ENCODE measurements at places on chromosomes 3 and 15.

DNA sequence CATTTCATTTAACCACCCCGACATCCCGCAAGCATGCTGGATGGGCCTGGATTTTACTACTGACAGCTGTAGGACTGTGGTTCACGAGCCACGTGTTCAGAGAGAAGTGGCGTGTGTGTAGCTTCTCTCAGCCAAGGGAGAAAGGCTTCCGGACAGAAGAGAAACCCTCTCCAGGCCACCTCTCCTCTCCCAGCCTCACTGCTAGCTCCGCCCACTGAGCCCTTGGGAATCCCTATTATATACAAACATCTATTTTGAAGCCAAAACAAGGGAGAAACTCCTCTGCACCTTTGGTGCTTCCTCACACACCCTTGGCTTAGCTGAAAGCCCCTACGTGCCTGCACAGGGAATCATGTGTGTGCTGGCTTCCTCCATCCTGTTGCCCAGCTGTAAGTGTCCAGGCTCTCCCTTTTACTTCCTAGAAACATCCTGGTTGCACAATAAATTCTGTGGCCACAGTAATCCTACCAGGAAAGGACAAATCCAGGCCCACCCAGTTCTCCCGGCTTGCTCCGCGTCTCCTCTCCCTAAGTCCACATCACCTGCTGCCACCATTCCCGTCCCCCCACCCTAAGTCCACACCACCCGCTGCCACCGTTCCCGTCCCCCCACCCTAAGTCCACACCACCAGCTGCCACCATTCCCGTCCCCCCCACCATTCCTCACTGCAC, 30.5 kb downstream of the PCSK6 start:
- no peak for DNase-seq

GRCh38 chr3:187737368-187738070, 7.7 kb downstream of the BCL6 start:
- no peak for DNase-seq

DNA sequence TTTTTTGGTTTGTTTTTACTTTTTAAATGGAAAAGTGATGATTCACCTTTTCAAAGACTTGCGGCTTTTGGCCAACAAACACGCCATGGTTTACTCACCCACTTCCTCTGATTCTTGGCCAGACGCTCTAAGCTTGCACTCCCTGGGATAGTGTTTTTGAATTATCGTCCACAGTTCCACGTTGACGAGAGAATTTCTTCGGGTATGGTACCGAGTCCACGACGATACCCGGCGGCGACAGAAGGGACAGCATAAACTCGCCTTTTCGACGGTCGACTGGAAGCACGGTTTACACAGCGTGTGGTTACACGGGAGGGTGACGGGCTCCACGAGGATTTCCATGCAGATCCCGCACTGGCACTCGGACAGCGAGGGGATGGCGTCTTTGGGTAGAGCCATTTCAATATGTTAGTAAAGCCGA, 783 bp downstream of the RNF168 start:
- peak; percentile 22 for DNase-seq

- peak; percentile 23 for DNase-seq
These were observed 38.3 kb downstream of the SCAPER start for GRCh38 chr15:76866716-76867321.

- peak; percentile 54 for DNase-seq
These were observed 28.7 kb downstream of the SIDT1 start for GRCh38 chr3:113560831-113561623.

- no peak for DNase-seq
These were observed 98.0 kb upstream of the FAM174B start for GRCh38 chr15:92753591-92753990.

- no peak for DNase-seq
These were observed 62.9 kb downstream of the SLC28A2 start for GRCh38 chr15:45314960-45315359.

DNA sequence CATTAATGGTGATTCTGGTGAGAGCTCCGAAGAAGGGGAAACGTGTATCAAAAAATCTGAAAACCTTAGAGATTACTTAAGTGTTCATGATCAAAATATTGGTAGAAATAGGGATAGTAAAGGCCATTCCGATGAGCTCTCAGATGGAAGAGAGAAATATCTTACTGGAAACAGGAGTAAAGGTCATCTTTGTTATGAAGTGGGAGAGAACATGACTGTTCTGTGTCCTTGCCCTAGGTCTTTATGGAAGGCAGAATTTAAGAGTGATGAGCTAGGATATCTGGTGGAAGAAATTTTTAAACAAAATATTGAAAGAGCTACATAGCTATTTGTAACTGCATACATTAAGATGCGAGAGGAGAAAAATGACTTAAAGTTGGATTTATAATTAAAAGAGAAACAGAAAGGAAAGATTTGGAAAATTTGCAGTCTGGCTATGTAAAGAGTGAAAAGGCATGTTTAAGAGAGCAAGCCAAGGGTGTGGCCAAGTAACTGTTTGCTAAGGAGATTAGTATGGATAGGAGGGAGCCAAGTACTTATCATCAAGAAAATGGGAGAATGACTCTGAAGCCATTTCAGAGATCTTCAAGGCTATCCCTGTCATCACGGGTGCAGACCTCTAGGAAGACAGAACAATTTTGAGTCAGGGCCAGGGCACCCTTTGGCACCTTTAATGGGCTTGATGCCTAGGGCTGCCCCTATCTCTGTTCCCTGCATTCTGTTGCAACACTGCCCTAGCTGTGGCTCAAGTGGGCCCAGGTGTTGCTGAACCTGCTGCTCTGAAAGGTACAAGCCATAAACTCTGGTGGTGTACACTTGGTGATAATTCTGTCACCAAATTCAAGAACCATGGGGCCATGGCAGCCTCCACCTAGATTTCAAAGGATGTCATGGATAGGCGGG, 27.3 kb downstream of the SLMAP start:
- no peak for DNase-seq

DNA sequence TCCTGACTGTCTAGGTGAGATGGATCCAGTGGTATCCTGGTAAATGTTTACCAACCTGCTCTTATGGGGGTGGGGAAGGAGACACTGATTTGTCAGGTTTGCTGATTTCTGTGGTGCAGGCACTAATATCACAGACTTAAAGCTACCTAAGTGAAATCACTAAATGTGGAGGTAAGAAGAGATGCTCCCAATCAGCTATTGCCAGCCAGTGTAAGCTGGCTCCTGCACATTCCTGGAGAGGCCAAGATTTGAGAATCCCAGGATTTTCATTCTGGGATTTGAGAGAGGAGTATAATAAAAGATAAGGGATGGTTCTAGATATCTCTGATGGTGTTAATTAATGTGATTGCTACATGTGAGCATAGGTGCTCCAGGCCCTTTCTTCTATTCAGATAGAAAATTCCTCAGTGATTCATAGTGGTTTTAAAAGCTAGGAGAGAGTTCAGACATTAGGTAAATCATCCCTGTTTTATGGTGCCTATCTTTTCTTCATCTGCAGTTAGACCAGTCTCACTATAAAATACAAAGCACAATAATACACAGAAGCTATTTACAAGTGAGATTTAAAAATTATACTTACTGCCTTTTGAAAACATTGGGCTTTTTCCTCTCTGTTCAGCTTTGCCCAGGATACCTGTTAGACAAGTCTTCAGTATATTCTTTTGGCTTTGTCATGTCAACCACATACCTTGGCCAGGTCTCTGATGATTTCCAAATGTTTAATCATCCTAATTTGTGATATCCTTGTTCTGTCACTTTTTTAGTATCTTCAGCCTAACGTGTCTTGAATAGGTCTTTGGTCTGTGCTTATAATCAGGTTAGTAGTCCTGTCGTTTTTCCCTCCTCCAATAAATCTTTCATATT, 90.9 kb downstream of the MBNL1 start:
- no peak for DNase-seq

DNA sequence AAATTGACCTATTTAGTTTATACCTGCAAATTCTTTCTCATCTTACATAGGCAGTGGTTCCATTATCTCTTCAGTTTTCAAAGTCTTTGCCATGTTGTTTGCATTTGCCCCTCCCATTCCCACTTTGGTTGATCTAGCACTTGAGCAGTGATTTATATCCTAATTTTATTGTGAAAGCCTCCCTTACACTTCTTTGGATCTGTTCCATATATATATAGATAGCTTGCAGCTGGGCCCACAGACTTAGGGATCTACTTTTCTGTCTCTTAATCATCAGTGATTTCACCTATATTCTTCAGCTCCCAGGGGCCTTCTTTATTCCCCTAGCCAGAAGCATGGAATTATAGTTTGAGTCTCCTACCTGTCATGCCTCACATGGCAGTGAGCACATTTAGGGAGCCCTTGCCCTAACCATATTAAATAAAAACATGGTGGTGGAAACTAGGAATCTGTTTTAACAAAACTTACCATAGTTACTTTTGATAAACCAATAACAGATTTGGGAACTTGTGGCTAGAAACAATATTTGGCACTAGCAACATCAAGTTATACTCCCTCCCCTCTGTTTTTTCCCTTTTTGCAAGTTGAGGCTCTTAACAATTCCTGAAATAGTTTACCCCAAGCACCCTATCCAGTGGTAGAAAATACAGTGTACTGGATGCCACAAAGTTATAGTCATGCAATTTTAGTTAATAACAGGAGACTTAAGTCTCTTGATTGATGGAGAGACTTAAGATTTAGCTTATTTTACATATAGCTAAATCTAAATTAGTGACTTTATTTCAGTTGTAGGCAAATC, 41.7 kb downstream of the ARIH1 start:
- peak; percentile 11 for DNase-seq

DNA sequence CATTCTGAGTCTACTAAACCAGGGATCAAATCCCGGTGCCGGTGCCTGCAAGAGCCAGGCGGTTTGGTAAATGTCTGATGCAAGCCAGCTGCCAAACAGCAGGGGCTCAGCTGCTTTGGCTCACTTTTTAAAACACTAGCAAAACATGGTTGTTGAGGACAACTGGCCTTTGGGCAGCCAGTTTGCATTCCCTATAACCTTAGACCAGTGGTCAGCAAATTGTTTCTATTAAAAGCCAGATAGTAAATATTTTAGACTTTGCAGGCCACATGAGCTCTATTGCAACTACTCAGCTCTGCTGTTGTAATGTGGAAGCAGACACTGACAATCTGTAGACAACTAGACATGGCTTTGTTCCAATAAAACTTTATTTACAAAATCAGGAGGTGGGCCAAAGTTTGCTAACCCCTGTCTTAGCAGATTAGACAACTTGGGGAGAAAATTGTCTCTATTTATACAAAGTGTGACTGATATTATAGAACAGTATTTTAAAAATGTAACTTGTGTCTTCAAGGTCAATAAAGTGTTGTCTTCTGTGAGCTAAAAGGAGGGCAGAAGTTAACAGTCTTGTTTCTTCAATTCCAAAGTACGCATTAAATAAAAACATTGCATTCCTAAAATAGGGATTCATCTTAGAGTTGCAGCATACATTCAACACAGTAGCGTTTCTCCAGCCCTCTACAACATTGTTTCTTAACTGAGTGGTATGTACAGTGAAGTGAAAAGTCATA, 67.6 kb downstream of the SSUH2 start:
- DNase-seq: no peak

GRCh38 chr15:41957021-41957897, 15.1 kb downstream of the EHD4 start:
- DNase-seq: no peak

GRCh38 chr3:188043891-188044290, 110.1 kb upstream of the LPP start:
- no peak for DNase-seq

GRCh38 chr3:57164217-57164656, 916 bp downstream of the IL17RD start:
- DNase-seq: no peak

GRCh38 chr3:178369006-178369405, 167.2 kb upstream of the KCNMB2 start:
- DNase-seq: no peak

DNA sequence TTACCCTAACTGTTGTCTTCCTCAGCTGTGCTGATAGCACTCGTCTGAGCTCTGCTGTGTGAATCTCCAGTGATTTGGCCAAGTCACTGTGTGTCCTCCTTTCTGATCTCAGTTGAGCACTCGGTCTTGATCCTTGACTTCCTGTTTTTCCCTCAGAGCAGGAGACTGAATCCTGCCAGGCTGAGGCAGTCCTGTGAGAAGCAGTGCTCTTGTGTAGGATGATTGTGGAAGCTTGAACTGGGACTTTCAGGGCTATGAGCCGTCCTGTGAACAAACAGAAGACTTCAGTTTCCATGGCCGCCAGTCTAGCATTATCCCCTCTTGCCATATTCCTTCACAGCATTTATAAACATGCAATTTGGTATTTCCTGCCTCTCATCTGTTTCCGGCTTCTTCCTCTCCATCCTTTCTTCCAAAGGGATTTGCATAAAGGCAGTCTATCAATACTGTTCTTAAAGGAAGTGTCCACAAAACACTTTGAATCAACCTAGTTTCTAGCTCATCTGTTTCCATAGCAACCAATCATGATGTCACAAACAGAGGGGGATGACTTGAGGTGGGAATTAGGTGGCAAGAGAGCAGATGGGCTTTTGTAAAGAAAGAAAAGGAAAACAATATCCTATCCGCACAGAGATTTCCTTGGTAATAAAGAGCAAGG, 237.2 kb downstream of the AGBL1 start:
- DNase-seq: no peak

- DNase-seq: no peak
These were observed 208.9 kb downstream of the ROBO1 start for GRCh38 chr3:79558943-79559342.

DNA sequence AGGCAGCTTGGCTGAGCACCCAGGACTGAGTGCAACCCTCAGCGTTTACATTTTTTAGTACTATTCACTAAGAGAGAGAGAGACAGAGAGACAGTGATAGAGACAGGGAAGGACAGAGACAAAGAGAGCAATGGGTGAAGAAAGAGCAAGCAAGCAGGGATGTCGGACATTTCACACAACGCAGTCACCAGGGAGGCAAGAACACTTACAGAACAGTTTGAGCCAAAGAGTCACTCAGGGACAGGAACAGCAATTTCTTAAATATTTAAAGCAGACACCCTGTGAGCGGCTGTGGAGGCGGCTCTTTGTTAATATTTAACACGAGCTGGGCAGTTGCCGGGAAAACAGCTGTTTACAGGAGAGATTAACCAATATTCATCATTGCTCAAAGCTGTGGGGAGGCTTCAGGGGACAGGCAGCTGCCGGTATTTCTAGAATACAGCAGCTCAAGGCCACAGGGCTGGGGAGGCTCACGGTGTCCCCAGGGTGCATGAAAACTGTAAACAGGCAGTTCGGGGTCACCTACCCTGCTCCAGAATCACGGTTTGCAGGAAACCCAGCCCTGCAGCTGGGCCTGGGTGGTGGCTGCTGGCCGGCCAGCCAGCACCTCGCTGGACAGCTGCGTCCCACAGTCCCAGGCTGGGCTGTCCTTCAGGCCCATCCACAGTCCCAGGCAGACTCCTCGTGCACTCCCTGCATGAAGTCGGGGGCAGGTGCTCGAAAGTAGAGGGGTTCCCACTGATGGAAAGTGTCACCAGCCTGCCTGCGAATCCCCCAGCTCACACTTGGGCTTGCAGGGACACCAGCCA, 38.8 kb upstream of the PCSK6 start:
- peak; percentile 22 for DNase-seq

DNA sequence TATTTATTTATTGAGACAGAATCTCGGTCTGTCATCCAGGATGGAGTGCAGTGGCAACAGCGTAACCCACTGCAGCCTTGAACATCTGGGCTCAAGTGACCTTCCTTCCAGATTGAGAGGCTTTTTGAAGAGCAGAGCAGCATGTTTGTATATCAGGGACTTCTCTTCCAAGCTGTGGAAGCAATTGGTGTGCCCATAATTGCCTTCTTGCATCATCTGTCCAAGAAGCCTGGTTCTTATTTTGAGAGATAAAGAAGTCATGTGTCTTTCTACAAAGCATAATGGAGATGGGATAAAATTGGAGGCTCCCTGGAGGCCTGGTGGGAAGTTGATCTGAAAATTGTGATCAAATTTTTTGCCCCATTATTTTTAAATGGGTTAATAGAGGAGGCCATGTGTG, 183.8 kb upstream of the MCTP2 start:
- DNase-seq: no peak

- no peak for DNase-seq
These were observed 111.1 kb upstream of the HACD2 start for GRCh38 chr3:123695731-123696640.
